ENCODE measurements at places on chromosomes 2 and 18. TPM values are rescaled to one million over a fixed set of nuclear protein-coding genes. Genes with fewer than 3 reads are reported as not detected.

Gene CLIP4
- 57.7 TPM for total RNA-seq

Gene CASP10
- total RNA-seq: 44.7 TPM

Gene PROM2
- total RNA-seq: 0.57 TPM

Gene RASGRP3
- 1.4 TPM for total RNA-seq

Gene DYSF
- 0.14 TPM for total RNA-seq

Gene UGT1A4
- total RNA-seq: not detected

Gene ACTG2
- not detected for total RNA-seq

Gene CRACDL
- total RNA-seq: 1.5 TPM

Gene CLASP1
- total RNA-seq: 58.8 TPM

Gene NEUROD1
- not detected for total RNA-seq

Gene KCNS3
- total RNA-seq: not detected

Gene UPP2
- total RNA-seq: not detected

Gene ARID5A
- 182 TPM for total RNA-seq

Gene ANO7
- total RNA-seq: 1.1 TPM

Gene TMEFF2
- not detected for total RNA-seq

Gene CNRIP1
- 0.78 TPM for total RNA-seq

Gene UGT1A3
- not detected for total RNA-seq

Gene KLHL14
- 0.29 TPM for total RNA-seq

Gene CD8A
- 56.0 TPM for total RNA-seq

Gene PTPN2
- 74.1 TPM for total RNA-seq

Gene UGT1A10
- not detected for total RNA-seq

Gene FBXO48
- total RNA-seq: 2.1 TPM

Gene CYP27A1
- 3.9 TPM for total RNA-seq

Gene PIEZO2
- not detected for total RNA-seq

Gene RTP5
- total RNA-seq: 0.54 TPM

Gene KLHL30
- total RNA-seq: not detected

Gene PLGLB1
- total RNA-seq: 2.8 TPM

Gene NR4A2
- total RNA-seq: 252 TPM

Gene SCTR
- total RNA-seq: not detected

Gene ERCC3
- total RNA-seq: 43.4 TPM

Gene IKZF2
- 2.5 TPM for total RNA-seq

Gene DLGAP1
- not detected for total RNA-seq

Gene UGT1A5
- total RNA-seq: not detected

Measured in naive thymus-derived CD4-positive, alpha-beta T cell (primary cell).